ENCODE measurements at places on chromosomes 7 and 10. TPM values are rescaled to one million over a fixed set of nuclear protein-coding genes. Genes with fewer than 3 reads are reported as not detected.

Gene NEUROD6
- polyA plus RNA-seq = not detected

Gene SEMA3C
- polyA plus RNA-seq = 24.3 TPM

DNA sequence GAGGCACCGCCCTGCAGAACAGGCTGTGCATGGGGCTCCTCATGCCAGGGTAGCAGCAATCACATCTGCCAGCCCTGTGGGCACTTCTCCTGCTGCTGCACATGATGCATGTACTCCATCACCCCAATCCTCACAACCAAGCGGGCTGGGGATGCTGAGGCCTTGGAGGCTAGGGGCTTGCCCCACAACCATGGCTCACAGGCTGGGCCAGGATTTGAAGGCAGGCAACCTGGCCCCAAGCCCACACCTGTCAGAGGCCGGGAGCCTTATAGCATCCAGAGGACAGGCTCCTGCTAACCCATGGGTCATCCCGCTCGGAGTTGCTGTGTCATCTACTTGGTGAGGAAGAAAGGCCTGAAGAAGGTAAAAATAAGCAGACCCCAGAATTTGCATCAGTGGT lies 2.2 kb downstream of the POLM start:
- DNase-seq = no peak

DNA sequence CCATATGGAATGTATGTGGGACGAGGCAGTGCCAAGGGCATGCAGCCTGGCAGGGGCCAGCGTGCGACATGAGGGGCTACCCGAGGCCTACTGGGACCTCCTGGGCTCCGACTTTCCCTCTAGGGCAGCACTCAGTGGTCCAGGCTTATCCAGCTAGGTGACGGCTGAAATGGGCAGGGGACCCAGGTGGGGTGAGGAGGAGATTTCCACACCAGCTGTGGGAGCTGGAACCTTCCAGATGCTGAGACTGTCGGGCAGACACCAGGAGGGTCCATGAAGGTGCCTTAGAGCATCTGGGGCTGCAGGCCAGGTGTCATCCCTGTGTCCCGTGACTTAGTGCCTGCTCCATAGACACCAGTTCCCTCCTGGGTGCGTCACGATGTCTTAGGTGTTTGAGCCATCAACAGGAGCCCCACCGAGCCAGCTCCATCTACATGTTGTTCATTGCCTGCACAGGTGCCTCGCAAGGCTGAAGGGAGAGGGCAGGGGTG lies 13.4 kb downstream of the ZNF316 start:
- no peak for DNase-seq

DNA sequence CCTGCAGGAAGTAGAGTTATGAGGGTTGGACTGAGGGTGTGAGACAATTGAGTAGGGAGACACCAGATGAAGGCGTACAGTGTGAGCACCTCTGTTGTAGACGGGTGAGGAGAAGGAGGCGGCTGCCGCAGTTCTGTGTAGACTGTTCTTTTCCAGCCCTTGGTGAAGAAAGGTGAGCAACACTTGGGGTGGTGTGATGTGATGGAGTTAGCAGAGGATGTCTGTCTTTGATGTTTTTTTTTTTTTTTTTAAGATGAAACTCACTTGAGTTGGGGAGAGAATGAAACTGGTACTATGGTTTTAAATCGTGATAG lies 42.8 kb upstream of the RNF216 start:
- no peak for DNase-seq

- no peak for DNase-seq
Observed at GRCh38 chr7:147060070-147060469, 943.5 kb downstream of the CNTNAP2 start.

GRCh38 chr7:22801912-22802311 lies 20.7 kb downstream of the TOMM7 start:
- DNase-seq = no peak

- DNase-seq = no peak
Observed at GRCh38 chr10:96288151-96288621, 16.0 kb upstream of the DNTT start.

DNA sequence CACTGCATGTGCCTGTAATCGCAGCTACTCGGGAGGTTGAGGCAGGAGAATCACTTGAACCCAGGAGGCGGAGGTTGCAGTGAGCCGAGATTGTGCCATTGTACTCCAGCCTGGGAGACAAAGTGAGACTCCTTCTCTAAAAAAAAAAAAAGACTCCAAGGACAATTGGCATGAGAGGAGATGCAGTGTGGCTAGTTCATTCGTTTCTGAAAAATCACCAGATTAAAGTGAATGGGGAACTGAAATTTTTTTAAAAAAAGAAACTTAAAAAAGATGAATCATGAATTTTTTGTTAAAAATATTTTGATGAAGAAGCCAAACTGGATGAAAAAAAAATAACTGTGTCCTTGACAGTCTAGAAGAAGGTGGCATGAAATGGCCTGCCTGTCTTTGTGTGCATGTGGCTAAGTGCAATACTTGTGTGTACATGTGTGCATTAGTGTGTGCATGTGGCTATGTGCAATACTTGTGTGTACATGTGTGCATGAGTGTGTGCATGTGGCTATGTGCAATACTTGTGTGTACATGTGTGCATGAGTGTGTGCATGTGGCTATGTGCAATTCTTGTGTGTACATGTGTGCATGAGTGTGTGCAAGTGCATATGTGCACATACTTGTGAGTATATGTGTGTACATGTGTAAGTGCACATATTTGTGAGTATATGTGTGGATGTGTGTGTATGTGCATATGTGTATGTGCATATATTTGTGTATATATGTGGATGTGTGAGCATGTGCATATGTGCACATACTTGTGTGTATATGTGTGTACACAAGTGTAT lies 391.7 kb upstream of the KLF6 start:
- DNase-seq = no peak

DNA sequence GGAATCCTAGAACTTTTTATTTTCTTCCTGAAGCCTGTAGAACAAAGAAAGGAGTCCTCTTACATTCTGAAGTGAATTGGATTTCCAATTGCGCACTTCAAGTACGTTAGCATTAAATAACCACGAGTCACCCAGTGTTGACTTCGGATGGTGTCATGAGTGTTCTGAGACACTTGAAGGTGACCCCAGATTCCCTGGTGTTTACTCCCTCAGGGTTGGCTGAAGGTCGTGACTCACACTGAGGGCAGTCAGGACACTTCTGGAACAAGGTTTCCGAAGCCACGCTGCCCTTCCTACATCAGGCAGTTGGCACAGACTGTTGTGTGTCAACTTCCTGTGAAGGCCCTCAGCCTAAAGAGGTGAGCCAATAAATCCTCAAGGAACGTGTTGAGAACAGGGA lies 186.6 kb upstream of the CELF2 start:
- no peak for DNase-seq

Measured in left renal pelvis (tissue), 4 donors.